ENCODE measurements at places on chromosomes 3 and 15.

DNA sequence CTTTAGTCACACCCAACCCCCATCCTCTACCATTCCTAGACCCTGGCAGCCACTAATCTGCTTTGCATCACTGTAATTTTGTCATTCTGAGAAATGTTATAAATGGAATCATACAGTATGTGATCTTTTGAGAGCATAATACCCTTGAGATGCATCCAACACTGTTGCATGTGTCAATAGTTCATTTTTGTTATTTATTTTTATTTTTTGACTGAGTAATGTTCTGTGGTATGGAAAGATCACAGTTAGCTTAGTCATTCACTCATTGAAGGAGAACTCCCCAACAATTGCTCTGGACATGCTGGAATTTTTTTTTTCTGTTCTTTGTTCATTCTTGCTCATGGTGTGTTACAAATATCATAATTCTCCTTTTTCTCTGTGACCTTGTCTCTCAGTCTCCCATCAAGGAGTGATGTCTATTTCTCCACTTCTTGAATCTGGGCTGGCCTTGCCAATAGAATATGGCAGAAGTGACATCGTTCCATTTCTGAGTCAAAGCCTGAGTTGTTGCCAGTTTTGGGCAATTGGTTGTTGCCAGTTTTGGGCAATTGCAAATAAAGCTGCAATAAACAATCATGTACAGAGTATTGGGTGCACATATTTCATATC, 6.8 kb upstream of the ADPGK start:
- DNase-seq = peak; percentile 45

GRCh38 chr3:140204271-140204984, 269.4 kb downstream of the CLSTN2 start:
- DNase-seq = no peak

- DNase-seq = no peak
These were observed 2.5 kb upstream of the GANC start for GRCh38 chr15:42270551-42270950.

DNA sequence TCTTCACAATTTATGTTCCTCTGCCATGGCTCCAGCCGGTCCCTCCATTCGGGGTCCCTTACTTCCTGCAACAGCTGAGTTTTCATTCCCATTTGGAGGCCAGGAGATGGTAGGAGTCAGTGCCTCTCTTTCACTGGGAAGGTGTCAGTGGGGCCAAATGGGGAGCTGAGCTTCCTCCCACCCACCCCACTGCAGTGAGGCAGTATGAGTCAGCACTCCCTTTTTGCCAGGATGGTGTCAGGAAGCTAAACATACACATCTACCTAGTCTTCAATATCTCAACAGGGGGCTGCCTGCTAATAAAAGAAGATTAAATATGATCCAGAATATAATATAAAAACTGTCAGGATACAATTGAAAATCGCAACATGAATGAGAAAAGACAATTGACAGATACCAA, 12.7 kb upstream of the ACTC1 start:
- DNase-seq = peak; percentile 77

- DNase-seq = peak; percentile 61
These were observed 4.3 kb upstream of the TSEN2 start for GRCh38 chr3:12479919-12480427.

- DNase-seq = no peak
These were observed 74.7 kb downstream of the WDR76 start for GRCh38 chr15:43901495-43901894.

GRCh38 chr3:141793476-141794260, 30.5 kb downstream of the GRK7 start:
- no peak for DNase-seq

DNA sequence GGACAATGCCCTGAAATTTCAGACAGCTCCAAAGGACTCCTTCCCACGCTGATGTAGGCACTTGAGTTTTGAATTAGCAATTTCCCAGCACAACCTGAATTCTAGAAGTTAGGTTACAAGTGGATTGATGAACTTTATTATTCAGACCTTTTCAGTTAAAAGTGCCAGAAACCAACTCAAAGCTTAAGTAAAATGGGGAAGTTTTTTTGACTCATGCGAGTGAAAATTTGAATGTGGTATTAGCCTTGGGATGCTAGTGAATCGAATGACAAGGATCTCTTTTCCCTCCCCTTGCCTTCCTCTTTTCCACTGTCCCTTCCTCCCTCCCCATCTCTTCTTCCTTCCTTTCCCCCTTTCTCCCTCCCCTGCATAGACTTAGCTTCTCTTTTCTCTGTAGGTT, 295.1 kb upstream of the PROK2 start:
- DNase-seq = no peak

GRCh38 chr3:71955240-71956068, 170.5 kb upstream of the PROK2 start:
- DNase-seq = peak; percentile 76

- no peak for DNase-seq
These were observed 9.6 kb downstream of the KLF15 start for GRCh38 chr3:126347543-126348161.

DNA sequence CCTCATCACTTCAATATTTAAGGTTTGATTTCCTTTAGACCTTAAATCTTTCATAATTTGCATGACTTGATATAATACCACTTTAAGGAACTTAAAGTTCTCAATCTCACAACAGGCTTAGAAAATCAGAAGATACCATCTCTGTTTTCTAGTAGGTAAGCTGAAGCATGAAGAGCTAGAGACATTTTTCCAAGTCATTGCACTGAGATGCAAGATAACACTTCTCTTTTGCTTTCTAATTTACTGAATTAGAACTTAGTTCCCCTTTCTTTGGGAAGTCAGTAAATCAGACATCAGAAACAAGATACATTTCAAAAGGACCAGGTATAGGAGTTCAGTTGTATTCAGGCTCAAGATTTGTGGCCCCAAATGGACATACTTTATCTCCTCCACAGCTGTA, 79.7 kb downstream of the DZIP3 start:
- DNase-seq = no peak

DNA sequence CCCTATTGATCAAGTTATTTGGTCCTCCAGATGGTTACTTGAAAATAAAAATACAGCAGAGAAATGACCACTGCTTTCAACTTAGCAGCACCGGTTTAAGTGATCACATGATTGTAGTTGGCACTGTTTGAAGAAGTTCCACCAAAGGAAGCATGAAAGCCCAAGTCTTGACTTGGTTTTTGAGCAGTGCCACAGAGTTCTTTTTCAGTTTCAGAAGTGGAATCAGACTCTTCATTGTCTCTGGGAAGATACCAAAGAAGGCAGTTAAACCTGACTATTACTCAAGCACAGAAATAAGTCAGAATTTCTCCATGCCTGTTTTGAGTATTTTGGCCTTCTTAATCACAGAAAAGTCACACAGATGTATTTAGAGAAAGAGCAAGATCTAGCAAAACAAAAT, 66.7 kb downstream of the BBX start:
- no peak for DNase-seq

DNA sequence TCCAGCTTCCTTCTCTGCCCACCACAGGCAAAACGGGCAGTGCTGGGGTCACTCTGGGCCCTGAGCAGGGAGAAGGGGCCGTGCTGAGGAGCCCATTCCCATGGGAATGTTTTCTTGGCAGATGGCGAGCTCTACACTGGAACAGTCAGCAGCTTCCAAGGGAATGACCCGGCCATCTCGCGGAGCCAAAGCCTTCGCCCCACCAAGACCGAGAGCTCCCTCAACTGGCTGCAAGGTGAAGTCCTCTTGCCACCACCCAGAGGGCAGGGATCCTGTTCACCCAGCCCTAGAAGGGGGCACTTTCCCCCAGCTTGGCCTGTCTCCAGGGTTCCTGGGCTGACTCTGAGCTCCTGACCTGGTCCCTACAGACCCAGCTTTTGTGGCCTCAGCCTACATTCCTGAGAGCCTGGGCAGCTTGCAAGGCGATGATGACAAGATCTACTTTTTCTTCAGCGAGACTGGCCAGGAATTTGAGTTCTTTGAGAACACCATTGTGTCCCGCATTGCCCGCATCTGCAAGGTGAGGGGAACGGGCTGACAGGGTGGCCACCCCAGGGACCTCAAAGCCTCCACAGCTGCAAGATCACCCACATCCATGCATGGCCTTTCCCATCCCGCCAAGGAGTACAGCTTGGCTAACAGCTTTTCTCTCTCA, 12.4 kb downstream of the CIB1 start:
- peak; percentile 77 for DNase-seq

DNA sequence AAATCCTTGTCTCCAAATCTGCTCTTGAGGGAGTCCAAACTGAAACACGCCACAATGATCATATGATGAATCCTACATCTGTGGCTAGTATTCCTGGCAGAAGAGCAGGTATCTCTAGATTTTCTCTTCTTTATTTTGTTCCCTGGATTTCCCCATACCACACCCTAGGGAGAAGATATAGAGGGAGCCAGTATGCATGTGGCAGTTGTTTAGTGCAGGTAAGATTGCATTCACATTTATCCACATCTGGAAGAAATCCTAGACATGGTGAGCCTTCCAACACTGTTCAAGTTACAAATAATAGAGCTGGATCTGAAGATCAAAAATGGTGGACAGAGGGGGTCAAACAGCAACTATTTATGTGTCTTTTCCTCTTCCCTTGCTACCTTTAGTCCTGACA, 316.7 kb downstream of the ZNF385D start:
- no peak for DNase-seq

DNA sequence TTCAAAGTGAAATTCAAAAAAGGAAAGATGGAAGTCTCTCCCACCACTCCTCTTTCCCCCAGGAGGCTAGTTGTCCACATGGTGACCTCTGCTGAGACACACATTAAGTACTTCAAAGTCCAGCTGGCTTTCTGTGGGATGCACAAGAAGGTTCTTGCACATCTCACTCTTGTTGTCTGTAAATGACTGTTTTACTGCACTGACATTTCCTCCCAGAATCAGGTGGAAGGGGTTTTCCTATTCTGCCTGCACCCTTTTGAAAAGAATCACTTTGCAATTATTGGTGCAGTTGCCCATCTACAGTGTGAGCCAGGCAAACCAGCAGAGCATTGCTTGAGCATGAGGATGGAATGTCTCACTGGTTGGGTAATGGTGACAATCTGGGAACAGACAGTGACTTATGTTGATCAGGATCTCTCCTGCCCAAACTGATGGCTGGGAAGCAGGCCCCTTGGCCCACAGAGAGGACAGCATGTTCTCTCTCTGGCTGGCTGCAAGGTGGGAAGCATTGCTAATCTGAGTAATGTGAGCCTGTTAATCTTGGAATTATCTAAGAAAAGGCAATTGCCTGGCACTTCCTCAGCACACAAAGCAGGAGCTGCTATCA, 347.7 kb upstream of the SATB1 start:
- DNase-seq = no peak

GRCh38 chr15:49062900-49063299, 16.7 kb upstream of the SECISBP2L start:
- DNase-seq = no peak

Measured in ELR (cell line).